ENCODE measurements at places on chromosomes 3 and 15. TPM values are rescaled to one million over a fixed set of nuclear protein-coding genes. Genes with fewer than 3 reads are reported as not detected.

GRCh38 chr3:182019926-182020325 is 308.2 kb downstream of the SOX2 start:
- H3K27me3 ChIP-seq: no peaks in the 10 kb centered on the region
- H3K27ac ChIP-seq: no peak overlapping the region
- no peak for DNase-seq
- no peaks in the 10 kb centered on the region for H3K36me3 ChIP-seq

The ROPN1 gene
- total RNA-seq: not detected

The ZSCAN2 gene
- total RNA-seq: 15.5 TPM

The DLEC1 gene
- total RNA-seq: 0.61 TPM

GRCh38 chr3:137097386-137097785 is 139.6 kb downstream of the IL20RB start:
- no peak for DNase-seq
- H3K4me1 ChIP-seq: no peaks in the 10 kb centered on the region
- H3K4me3 ChIP-seq: no peak overlapping the region

DNA sequence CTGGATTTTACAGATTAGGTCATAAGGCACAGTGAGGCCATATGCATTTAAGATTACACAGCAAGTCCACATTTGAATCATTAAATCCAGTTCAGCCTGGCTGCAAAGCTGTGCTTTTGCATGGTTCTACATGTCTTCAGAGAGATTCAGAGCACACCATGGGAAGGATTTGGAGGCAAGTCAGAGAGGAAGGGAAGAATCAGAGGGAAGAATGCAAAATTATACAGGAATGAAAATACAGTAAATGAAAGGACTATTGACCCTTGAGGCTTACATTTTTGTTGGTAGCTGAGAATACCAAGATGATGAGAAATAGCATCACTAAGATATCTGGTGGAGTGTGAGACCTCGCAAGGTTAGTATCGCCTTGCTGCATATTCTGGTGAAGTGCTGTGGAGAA is 13.9 kb downstream of the FILIP1L start:
- H3K27me3 ChIP-seq: no peaks in the 10 kb centered on the region
- H3K27ac ChIP-seq: no peak overlapping the region
- H3K4me3 ChIP-seq: no peak overlapping the region
- DNase-seq: no peak

The SIN3A gene
- 70.1 TPM for total RNA-seq

Measured in HCT116 (cell line).